Hematopoietic multipotent progenitor cell treated with erythropoietin and hydrocortisone succinate and interleukin-3 and kit ligand, for 8 days (in vitro differentiated cells): ENCODE measurements at places on chromosomes 4 and X.

- DNase-seq = no peak
Observed at GRCh38 chr4:7815981-7816380, 123.7 kb downstream of the AFAP1 start.

DNA sequence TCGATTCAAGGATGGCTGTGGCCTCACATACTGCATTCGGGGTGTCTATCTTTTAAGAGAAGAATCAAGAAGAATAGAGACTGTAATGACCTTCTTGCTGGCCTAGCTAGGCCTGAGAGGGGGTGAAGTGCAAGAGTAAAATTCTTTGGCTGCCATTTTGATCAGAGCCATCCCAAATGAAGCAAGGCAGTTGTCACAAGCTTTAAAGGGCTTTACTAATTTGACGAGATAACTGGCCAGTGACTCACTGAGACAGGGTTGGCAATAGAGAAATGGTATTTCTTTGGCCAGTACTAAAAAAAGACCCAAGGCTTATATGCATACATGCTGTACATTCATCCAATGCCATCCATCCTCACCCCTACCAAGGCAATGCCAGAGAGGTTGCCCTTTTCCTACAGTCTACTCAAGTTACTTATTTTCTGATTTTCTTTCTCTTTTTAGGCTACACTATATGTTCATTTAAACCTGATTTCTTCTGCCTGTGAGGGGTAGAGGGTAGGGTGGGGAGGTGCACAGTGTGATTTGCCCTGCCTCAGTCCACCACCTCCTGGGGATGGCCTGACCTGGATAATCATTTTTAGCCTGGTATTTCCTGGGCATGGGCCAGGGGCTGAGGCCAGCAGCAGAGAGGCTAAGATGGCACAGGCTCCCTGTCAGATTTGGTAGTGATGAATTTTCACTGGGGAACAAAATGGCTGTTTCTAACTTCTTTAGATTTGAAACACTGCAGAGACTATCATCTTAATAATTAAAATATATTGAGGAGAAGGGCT, 32.2 kb downstream of the ATG4A start:
- no peak for DNase-seq

DNA sequence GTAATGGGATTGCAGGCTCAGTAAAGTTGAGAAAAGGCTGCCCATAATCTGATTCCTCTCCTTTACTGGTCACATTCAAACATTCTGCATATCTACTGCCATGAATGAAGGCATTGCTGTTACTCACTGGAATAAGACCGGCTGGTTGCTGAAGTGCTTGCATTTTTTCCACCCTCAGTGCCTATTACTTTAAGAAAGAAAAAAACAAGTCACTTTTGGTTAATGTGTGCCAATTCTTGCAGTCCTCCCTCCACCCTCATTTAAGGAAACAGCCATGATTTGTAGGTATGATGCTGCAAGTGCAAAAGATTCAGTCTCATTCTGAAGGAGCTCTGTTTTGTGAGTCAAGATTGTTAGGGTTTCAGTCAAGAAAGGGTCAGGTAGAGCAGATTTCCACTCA, 94.9 kb downstream of the EMCN start:
- no peak for DNase-seq

GRCh38 chr4:8221476-8221875, 22.4 kb downstream of the SH3TC1 start:
- peak; percentile 5 for DNase-seq

- no peak for DNase-seq
Observed at GRCh38 chr4:89661173-89661899, 175.6 kb downstream of the SNCA start.

GRCh38 chr4:63786171-63786570, 623.1 kb downstream of the TECRL start:
- DNase-seq = no peak

- peak; percentile 1 for DNase-seq
Observed at GRCh38 chr4:930827-931193, 1.3 kb downstream of the GAK start.

DNA sequence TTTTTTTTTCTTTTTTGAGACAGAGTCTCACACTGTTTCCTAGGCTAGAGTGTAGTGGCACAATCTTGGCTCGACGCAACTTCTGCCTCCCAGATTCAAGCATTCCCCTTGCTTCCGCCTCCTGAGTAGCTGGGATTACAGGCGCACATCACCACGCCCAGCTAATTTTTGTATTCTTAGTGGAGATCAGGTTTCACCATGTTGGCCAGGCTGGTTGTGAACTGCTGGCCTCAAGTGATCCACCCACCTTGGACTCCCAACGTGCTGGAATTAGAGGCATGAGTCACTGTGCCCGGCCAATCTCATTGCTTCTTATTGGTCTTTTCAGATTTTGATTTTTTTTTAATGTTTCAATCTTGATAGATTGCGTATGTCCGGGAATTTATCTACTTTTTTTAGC, 124.4 kb downstream of the NBDY start:
- no peak for DNase-seq

- no peak for DNase-seq
Observed at GRCh38 chr4:155614111-155614762, 52.4 kb upstream of the GUCY1A1 start.

DNA sequence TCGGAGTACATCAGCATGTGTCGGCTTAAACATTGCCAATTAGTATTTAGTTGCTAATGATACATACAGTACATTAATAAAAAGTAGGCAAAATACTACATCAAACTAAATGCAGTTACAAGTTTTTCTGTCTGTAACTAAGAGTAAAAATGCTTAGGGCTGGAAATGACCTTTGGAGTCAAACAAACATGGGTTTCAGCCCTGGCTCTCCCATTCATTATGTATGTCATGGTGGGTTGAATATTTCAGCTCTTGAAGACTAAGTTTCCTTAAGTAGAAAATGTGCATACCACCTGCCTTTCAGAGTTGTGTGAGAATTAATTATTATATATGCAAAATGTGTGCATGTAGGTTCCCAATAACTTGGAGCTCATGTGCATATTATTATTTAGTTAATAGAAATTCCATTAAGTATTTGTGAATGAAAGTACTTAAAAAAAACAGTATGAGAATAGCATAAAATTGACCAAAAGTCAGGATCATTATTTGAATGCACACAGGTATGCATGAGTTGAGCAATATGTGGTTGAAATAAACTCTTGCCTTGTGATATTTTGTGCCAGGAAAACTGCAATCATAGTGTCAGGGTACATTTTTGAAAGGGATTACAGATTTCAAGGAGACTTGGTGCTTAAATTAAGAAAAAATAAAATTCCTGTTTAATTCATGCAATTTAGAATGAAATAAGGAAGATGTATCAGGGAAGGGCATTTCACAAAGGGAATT, 2048.7 kb downstream of the PCDH7 start:
- DNase-seq = no peak

DNA sequence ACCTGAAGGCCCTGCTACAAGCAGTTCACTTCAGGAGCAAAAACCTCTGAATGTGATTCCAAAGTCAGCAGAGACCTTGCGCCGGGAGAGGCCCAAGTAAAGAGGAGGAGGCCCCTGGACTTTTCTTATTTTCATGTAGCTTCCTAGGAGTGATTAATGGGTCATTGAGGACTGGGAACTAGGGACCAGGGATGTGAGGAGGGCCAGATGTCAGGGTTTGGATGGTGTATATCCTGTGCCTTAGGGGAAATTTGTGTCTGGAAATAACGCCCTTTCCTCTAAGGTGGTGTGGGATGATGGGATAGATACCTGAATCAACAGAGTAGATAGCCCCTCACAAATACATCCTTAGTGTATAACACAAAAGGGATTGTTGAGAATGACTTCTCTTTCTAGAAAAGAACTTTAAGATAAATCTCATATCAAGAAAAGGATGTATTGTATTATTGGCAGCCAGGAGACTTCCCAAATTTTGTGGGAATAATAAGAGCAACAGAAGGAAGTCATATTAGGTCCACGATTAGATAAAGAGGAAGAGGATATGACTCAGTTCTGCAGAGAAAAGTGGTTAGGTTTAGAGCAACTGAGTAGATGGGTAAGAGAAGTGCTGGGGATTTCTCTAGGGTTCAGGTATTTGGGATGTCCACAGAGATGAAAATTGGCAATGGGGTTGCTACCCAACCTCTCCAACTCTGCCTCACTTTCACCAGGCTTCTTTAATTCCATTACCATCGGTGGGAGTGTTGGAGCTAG, 1.1 kb downstream of the ITGB1BP2 start:
- no peak for DNase-seq

- DNase-seq = no peak
Observed at GRCh38 chr4:157889788-157890187, 283.0 kb downstream of the GASK1B start.

DNA sequence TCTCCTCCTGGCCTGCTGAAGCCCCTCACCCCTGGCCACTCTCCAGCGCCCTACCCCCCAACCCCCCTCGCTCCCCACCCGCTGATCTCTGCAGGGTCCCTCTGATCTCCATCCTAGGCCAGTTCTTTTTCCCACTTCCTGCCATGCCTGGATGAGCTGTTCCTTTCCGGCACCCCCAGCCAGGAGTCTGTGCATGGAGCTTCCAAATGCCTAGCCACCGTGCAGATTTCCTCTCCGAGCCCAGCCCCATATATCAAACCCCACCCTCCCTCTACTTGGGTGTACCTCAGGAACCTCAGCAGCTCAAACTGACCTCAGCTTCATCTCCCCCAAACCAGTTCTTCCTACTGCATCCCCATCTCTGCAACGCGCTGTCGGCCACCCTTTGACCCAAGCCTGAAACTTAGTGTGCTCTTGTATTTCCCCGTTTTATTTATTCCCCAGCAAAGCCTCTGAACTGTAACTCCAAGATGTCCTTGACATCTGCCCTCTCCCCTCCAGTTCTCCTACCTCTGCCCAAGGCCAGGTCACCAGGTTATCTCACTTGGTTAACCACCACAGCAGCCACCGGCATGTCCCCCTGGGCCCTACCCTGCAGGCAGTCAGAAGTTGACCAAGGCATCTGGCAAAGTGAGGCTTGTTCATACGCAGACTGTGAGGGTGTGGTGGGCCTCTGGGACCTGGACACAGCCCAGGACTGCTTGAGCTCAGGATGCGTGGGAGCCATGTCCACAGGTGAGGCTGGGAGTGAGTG, 194.9 kb upstream of the PSAPL1 start:
- no peak for DNase-seq

GRCh38 chrX:154750301-154751202, at the start of gene GAB3:
Gene GAB3, minus strand, starts transcription at chrX:154751077. Its CDS starts 52 bp downstream, at chrX:154751025.
- no peak for DNase-seq

DNA sequence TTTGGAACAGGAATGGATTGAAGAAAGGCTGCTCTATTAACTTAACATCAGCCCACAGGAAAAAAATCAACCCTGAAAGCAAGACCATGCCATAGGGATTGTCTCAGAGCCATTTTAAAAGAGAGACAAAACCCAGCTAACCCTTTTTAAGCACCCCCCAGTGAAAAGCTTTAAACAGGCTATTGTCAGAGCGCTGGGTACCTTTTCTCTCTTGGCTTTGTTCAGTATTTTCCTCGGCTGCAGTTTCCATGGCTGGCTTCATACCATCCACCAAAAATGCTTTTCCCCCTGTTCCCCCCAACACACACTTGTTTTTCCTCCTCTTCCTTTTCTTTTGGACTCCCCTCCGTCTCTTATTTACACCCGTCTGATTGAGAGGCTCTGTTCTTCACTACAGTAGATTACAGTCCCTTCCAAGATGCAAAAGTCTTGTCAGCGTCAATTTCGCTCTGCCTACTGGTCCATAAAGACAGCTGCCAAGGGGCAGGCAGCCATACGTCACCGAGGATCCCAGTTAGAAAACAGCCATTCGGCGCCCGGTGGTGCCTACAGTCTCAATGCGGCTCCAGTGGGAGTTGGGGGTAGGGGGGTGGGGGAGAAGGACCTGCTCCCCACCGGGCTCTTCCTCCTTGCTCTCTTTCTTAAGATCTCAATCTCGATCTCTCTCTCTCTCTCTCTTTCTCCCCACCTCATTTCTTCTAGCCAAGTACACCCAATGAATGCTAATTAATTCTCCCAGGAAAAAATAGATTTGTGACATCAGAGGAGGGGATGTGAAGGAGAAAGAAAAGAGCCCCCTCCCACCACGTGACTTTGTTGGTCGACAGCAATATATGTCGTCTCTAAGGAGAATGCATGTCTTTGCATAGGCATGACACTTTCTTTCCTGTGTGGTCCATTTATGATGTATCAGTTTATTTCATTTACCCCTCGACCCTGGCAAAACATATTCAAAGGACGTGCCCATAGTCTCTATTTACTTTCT, at the start of gene GPM6B:
Gene GPM6B, minus strand, starts transcription at position 451 of the 985 bp plus-strand sequence. Its CDS starts 189 bp downstream, at position 262.
- no peak for DNase-seq

- DNase-seq = no peak
Observed at GRCh38 chrX:133364865-133365264, 50.4 kb downstream of the GPC4 start.

- peak; percentile 66 for DNase-seq
Observed at GRCh38 chrX:41621222-41621723, 67.5 kb upstream of the GPR34 start.

GRCh38 chr4:26367811-26368210, 47.0 kb downstream of the RBPJ start:
- no peak for DNase-seq

- DNase-seq = peak; percentile 43
Observed at GRCh38 chr4:73593631-73594241, 26.5 kb downstream of the RASSF6 start.

DNA sequence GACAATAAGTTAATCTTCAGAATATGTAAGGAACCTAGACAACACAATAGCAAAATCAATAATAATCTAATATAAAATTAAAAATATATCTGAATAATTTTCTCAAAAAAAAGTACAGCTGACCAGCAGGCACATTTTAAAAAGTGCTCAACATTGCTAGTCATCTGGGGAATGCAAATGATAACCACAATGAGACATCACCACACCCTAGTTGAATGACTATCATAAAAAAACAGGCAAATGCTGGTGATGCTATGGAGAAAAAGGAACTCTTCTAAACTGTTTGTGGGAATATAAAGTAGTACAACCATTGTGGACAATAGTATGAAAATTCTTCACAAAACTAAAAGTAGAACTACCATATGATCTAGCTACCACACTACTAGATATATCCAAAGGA, 956.9 kb upstream of the NDST4 start:
- DNase-seq = no peak

DNA sequence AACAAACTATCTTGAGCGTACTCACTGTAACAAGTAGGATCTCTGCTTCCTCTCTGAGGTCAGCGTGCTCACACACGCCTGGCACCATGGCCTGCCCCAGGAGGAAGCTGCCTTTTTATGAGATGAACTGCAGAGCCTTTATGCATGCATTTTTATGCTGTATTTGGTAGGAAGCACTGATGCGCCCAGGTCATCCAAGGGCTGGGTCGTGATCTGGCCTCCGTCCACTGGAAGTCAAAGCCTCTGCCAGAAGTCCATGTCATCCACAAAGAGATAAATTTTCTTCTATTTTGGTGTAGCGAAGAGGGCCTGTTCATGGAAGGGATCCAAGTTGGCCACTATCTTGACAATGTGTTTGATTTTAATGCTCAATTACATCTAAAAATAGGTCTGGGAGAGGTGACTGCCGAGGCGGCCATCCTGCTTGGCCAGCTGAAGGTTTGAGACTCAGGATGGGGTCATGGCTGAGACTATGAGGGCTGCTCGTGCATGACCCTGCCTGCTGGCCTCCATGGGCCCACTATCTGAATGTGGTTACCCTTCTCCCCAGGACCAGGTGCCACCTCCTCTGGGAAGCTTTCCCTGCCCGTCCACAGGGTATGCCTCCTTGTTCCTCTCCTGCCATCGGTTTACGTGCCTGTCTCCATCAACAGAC, 50.3 kb downstream of the HTRA3 start:
- no peak for DNase-seq
